ENCODE measurements at places on chromosomes 4 and X.

DNA sequence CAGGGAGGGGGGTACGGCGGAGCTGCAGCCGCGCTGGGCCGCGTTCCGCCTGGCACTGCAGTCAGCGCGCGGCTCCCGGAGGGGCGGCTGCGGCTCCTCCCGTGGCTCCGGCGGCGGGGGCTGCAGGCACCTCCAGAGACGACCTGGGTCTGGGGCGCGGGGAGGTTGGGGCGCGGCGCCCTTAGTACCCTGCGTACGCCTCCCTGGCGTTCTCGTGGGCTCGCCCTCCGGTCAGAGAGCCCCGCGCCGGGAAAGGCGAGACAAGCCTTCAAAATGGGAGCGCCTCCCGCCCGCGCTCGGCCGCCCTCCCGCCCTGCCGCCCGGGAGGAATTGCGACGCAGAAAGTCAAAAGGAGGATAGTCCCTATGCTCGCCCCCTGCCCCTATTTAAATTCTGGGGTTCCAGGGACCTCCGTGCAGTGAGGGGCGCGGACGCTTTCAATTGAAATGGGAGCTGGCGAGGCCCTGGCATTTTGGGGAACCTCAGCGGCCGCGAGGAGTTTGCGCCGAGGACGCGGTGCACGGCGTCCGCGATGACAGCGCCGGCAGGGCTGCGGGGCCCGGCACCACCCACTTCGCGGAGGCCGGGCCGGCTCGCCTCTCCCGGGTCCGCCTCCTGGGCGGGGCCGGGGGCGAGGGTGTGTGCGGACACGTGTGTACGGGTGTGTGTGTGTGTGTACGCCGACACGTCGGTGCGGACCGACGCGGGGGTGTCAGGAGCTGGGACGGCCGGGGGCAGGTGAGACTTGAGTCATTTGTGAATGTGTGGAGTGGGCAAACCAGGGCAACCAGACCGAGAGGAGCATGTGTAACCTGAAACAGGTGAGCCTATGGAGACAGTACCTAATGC is 544 bp downstream of the HERC3 start:
- peak overlapping the region; percentile 97 for H3K4me3 ChIP-seq
- H3K27me3 ChIP-seq = no peaks in the 10 kb centered on the region
- peak overlapping the region; percentile 83 for H3K27ac ChIP-seq
- peaks cover 23% of the 10 kb centered on the region for H3K4me1 ChIP-seq
- DNase-seq = peak; percentile 73

GRCh38 chr4:11440481-11441193 is 11.9 kb upstream of the HS3ST1 start:
- no peak for DNase-seq
- H3K36me3 ChIP-seq = no peaks in the 10 kb centered on the region
- H3K4me3 ChIP-seq = no peak overlapping the region
- no peaks in the 10 kb centered on the region for H3K4me1 ChIP-seq
- no peaks in the 10 kb centered on the region for H3K27me3 ChIP-seq
- no peak overlapping the region for H3K27ac ChIP-seq

- H3K4me3 ChIP-seq = no peak overlapping the region
- H3K4me1 ChIP-seq = no peaks in the 10 kb centered on the region
These were observed 587.4 kb downstream of the RPA4 start for GRCh38 chrX:97471071-97471470.

DNA sequence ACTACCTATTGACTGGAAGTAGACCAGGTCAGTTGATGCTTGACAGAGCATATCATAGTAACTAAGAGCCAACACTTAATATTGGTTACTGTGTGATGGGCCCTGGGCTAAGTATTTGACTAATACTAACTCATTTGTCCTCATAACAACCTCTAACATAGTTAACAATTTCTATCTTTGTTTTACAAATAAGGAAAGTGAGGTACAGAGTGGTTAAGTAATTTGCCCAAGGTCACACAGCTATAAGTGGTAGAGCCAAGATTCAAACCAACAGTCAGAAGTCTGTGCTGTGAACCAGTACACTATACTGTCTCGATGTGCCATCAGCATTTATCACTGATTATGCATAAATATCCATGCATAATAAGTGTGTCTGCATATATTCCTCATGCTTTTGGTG is 27.1 kb upstream of the NUP54 start:
- H3K36me3 ChIP-seq = no peaks in the 10 kb centered on the region
- H3K4me3 ChIP-seq = no peak overlapping the region
- DNase-seq = no peak
- no peak overlapping the region for H3K27ac ChIP-seq
- H3K4me1 ChIP-seq = no peaks in the 10 kb centered on the region

DNA sequence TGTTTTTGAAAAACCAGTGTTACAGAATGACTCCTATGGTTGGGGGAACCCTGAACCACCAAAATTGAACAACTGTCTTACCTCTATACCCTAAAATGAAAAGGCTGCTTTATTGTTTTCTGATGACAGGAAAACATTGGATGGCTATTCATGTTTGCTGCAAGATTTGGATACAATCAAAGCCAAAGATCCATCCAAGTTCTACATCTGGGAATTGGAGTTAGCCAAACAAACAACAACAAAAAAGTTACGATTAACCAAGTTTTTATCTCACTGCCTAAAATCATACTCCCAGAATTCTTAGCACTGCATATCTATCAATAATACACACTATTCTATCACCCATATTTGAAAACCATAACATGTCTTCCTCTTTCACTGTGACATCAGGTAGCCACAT is 349.7 kb upstream of the SLC7A11 start:
- no peaks in the 10 kb centered on the region for H3K27me3 ChIP-seq
- no peaks in the 10 kb centered on the region for H3K36me3 ChIP-seq
- DNase-seq = no peak
- H3K4me3 ChIP-seq = no peak overlapping the region
- H3K27ac ChIP-seq = no peak overlapping the region

GRCh38 chrX:72255445-72255844 is 16.6 kb upstream of the ERCC6L start:
- H3K4me1 ChIP-seq = peaks cover 3% of the 10 kb centered on the region
- H3K36me3 ChIP-seq = no peaks in the 10 kb centered on the region
- H3K27ac ChIP-seq = no peak overlapping the region
- no peak overlapping the region for H3K4me3 ChIP-seq
- H3K27me3 ChIP-seq = peaks cover 10% of the 10 kb centered on the region
- DNase-seq = no peak

- peaks cover 52% of the 10 kb centered on the region for H3K27me3 ChIP-seq
- H3K36me3 ChIP-seq = no peaks in the 10 kb centered on the region
- DNase-seq = no peak
- H3K27ac ChIP-seq = no peak overlapping the region
These were observed 40.2 kb upstream of the PPP2R3B start for GRCh38 chrX:426881-427280.

DNA sequence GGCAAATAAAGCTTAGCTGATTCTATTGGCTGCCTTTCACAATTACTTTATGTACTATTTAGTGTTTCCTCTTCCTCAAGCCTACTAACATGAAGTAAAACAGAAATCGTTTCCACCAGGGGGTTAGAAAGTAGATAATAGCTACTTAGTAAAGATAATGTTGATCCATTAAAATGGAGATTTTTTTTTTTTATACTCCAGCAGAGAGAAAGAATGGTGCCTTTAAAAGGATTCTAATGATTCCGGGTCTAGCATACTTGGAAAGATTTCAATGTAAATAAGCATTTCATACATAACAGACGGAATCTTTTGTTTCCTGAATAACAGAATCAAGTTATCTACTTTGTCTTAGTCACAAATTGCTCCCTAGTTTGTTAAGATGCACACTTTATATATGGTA is 37.1 kb downstream of the GK start:
- no peaks in the 10 kb centered on the region for H3K4me1 ChIP-seq
- no peaks in the 10 kb centered on the region for H3K27me3 ChIP-seq
- H3K4me3 ChIP-seq = no peak overlapping the region

DNA sequence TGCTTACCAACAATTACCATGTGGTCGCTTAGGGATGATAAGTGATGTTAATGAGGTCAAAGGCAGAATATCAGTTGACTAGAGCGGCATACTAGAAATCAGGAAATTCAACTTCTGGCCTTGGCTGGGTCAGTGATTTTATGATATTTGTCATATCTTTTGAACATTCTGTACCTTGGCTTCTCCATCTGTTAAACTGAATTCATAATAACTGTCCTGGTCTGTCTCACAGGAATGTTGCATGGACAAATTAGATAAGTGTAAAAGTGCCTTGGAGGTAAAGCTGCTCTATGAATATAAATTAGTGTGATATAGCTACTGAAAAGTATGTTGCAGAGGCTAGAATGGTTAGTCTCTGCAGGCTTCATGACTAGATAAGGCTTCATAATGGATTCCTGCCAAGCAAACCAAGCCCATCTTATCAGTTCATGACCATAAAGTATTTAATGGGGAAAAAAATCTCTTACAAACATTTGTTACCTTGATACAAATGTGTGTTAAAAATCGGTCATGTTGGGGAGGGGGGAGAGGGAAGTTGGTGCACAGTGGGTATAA is 104.6 kb upstream of the BMPR1B start:
- H3K27ac ChIP-seq = no peak overlapping the region
- H3K27me3 ChIP-seq = no peaks in the 10 kb centered on the region
- DNase-seq = no peak
- H3K4me3 ChIP-seq = no peak overlapping the region
- H3K36me3 ChIP-seq = peaks cover 2% of the 10 kb centered on the region

GRCh38 chrX:132875650-132876522 is 82.5 kb downstream of the HS6ST2 start:
- H3K4me3 ChIP-seq = no peak overlapping the region
- no peak overlapping the region for H3K27ac ChIP-seq
- no peaks in the 10 kb centered on the region for H3K36me3 ChIP-seq

DNA sequence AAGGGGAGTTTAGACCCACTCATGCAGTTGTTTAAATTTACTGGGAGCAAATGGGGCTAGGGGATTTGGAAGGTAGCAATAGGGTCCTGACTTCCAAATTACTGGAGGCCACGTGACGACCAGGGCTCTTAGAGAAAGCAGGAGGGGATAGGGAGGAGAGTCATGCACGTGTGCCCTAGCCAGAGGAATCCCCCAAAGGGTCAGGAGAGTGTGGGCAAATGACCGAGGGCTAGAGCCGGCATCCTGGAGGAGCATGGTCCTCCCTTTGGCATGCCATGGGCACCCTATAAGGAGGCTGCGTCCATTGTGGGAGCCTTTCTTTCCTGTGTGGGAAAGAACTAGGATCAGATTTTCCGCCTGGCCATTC is 25.5 kb upstream of the GPC4 start:
- no peaks in the 10 kb centered on the region for H3K27me3 ChIP-seq
- no peak overlapping the region for H3K27ac ChIP-seq
- no peak for DNase-seq

DNA sequence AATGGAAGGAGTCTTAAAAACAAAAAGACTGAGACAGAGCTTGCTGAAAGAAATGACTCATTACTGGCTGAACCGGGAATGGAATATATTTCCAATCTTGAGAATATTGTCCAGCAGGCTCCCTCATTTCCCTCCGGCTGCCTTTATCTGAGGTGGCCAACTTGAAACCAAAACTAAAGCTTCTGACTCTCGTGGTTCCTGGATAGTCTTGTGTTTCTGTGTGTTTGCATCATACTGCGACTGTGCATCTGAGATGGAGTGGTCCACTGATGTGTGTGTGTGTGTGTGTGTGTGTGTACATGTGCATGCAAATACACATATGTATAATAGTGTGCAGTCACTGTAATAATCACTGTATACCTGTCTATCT is 145.6 kb upstream of the SCML1 start:
- H3K27ac ChIP-seq = no peak overlapping the region
- no peak overlapping the region for H3K4me3 ChIP-seq
- no peak for DNase-seq

DNA sequence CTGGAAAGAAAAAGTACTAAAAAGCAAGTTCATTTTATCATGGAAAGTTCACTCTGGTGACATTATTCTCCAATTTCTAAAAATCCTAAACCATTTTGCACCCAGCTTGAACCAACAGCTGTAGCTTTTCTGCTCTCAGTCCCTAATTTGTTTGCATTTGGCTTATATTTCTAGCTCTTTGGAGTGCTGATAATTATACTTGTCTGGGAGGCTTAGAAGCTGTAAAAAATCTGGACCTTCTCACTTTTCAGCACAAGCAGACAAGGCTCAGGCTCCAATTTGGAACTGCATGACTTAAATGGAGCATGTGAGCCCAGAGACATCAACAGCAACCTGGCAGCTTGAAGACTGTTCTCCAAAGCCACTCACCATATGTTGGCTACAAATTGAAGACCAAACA is 170.9 kb upstream of the PCDH18 start:
- no peak overlapping the region for H3K4me3 ChIP-seq
- no peak overlapping the region for H3K27ac ChIP-seq
- H3K36me3 ChIP-seq = no peaks in the 10 kb centered on the region
- no peaks in the 10 kb centered on the region for H3K27me3 ChIP-seq
- no peak for DNase-seq

GRCh38 chr4:107122736-107123135 is 86.6 kb upstream of the DKK2 start:
- H3K4me1 ChIP-seq = no peaks in the 10 kb centered on the region
- no peak overlapping the region for H3K27ac ChIP-seq
- no peaks in the 10 kb centered on the region for H3K36me3 ChIP-seq
- no peak for DNase-seq

DNA sequence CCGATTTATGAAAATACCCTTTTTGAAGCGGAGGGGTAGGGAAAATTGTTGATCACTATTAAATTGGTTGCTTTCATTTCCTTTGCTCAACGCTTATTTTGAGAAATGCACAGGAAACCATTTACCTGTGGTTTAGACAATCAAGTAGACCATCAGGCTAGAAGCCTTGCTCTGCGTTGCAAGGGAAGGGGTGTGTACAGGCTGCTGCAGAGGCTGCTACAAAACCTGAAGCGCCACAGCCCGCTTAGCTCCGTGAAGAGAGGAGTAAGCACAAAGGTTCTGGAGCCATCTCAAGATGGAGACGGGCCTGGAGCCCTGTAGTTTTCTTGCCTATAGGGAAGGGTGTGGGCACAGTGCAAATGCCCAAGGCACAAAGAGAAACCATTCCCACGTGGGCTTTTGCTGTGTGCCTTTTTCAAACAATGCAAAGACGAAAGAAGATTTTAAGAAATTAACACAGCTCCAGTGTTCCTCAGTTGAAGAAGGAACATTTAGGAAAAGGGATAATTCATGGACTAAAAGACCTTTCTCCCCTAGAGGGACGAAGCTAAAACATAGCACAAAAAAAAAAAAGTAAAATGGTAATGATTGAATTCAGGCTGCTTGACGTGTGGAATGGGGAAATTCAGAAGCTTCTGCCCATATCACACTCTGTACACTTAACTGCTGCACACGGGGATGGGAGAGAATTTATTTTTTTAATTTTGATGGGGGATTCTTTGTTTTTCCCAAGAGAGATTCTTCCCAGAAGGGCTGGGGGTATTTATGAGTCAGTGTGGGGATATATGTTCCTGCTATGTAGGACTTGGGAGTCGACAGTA is 3.5 kb downstream of the TMSB4X start:
- H3K36me3 ChIP-seq = no peaks in the 10 kb centered on the region
- H3K27me3 ChIP-seq = no peaks in the 10 kb centered on the region
- peak overlapping the region; percentile 78 for H3K27ac ChIP-seq
- peak; percentile 80 for DNase-seq
- H3K4me3 ChIP-seq = peak overlapping the region; percentile 64
- peaks cover 39% of the 10 kb centered on the region for H3K4me1 ChIP-seq

Measured in T-cell (primary cell).